ENCODE measurements at places on chromosomes 4 and X. TPM values are rescaled to one million over a fixed set of nuclear protein-coding genes. Genes with fewer than 3 reads are reported as not detected.

GRCh38 chr4:84920617-84921016 lies 45.9 kb downstream of the WDFY3 start:
- H3K27me3 ChIP-seq = no peaks in the 10 kb centered on the region
- no peak for DNase-seq
- H3K4me3 ChIP-seq = no peak overlapping the region

DNA sequence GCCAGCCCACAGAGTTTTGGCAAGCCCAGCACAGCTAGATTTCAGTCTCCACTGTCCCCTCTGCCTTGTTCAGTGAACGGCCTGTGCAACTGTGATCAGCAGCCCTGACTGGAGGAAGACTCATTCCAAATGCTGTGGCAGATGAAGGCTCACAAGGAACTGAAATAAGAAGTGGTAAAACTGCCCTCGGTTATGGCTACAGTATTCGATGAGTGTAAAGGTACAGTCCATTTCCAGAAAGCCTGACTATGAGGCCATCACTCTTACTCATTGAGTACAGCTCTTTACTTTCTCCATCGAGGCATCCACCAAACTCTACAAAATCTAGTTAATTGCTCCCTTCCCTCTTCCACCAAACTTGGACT lies 69.1 kb downstream of the RHOH start:
- no peaks in the 10 kb centered on the region for H3K27me3 ChIP-seq
- peaks cover 4% of the 10 kb centered on the region for H3K36me3 ChIP-seq
- no peak for DNase-seq
- H3K27ac ChIP-seq = no peak overlapping the region

DNA sequence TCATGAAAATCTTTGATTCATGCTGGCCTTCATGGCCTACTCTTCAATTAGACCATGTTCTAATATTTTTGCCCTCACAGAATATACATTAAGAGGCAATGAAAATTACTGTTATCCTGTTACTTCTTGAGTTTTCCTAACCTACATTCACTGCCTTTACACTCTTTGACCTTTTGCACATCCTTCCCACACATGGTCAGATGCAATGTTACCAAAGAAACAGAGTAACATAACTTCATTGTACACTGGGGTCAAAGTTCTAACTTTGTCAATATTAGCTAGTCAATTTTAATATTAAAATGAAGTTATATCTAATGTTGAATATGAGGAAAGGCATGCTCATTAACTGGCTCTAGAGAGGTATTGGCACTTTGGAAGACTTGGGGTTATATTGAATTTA lies 284.8 kb downstream of the TEX13C start:
- H3K4me1 ChIP-seq = no peaks in the 10 kb centered on the region
- H3K27me3 ChIP-seq = no peaks in the 10 kb centered on the region
- no peaks in the 10 kb centered on the region for H3K36me3 ChIP-seq

Gene ADGRG2
- not detected for total RNA-seq

Measured in activated T-cell treated with anti-CD3 and anti-CD28 coated beads, Interleukin-2, amount 50 U/mL, for 72 hours (primary cell).